ENCODE measurements at places on chromosomes 13 and 19.

- DNase-seq = no peak
Measured at GRCh38 chr13:106795847-106796246, 227.9 kb upstream of the ARGLU1 start.

GRCh38 chr19:13398780-13399726 is 107.2 kb downstream of the CACNA1A start:
- DNase-seq = no peak

- no peak for DNase-seq
Measured at GRCh38 chr13:27028683-27029480, 142.7 kb downstream of the USP12 start.

- DNase-seq = no peak
Measured at GRCh38 chr19:10104665-10105508, 1.3 kb upstream of the PPAN start.

DNA sequence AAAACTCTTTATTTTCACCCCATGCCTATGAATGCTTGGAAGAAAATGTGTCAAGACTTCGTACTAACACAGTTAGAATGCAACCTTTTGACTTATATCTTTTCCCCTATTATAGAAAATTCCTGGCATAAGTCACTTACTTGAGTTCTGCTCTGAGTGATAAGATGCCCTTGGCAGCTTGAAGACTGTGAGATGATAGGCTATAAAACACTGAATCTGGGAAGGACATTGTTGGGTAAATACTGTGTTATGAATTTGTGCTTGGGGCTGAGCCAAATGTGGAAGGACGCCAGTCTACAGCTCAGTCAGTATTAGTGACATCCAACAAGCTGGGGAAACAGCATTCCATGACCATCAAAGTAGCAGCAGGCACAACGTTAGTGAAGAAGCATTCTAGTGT is 368.0 kb upstream of the SGCG start:
- DNase-seq = no peak

Measured in cerebellar nuclear complex (tissue), 1 donor.